Stimulated activated CD8-positive, alpha-beta memory T cell treated with anti-CD3 and anti-CD28 coated beads, Interleukin-7, amount 100 ng/mL, for 48 hours (primary cell): ENCODE measurements at places on chromosomes 2 and 18.

- no peak for DNase-seq
Measured at GRCh38 chr2:236659758-236660150, 90.1 kb downstream of the ACKR3 start.

DNA sequence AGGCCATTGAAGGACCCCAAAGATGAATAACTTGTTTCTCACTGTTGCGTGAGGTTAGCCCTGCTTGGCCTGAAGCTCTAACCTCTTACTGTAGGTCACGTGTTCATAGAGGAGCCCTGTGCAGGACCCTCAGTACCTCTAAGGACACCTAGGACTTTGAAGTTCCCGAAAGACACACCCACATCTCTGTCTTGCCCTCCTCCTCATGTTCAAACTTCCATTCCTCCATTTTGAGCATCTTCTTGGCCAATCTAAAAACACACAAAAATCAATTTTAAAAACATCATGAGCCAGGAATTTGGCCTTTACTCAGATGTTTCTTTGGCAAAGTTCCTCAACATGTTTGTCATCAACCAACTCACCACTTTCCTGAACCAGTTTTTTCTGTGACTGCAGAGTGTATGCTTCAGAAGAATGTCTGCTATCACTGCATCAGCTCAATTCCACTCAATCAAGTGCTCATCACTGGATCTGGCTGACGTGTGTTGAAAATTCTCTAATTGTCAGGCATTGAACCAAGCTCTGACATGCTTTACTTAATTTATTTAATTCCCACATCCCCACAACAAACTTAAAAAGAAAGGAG lies 101.6 kb downstream of the AP1S3 start:
- no peak for DNase-seq

DNA sequence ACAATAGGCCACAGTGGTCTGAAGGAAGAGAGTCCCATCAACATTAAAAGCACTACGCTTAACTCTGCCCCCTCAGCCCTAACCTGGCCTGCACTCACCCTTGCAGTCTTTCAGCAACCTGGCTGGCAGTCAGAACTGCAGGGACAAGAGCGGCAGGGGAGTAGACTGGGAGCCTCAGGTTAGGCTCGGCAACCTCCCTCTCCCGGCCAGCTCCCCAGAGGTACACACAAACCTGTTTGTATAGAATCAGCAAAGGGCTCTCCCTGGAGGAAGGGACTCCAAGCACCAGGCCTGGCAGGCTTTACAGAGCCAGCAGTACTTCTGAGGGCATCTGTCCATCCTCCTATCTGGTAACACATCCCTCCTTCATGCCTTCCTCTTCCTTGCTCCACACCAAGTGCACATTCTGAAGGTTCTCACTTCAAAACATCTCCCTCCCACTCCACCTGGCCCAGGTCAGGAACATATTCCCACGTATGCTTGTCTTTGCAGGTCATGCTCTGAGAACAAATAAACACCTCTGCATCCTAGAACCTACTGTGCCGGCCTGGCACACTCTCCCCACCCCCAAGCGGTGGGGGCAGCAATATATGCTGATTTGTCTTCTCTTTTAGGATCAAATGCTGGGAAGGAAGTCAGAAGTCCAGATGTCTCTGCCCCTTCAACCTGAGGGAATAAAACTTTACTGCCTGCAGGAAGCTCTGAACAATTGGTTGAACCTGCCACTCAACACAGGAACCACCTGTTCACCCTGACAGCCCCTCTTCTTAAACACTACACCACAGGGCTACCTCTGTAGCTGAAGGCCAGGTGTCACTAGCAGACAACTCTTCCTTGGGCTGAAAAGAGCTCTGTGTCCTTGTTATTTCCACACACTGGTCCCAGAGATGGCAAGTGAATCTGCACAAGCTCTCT lies 12.6 kb upstream of the SFXN5 start:
- DNase-seq = no peak

DNA sequence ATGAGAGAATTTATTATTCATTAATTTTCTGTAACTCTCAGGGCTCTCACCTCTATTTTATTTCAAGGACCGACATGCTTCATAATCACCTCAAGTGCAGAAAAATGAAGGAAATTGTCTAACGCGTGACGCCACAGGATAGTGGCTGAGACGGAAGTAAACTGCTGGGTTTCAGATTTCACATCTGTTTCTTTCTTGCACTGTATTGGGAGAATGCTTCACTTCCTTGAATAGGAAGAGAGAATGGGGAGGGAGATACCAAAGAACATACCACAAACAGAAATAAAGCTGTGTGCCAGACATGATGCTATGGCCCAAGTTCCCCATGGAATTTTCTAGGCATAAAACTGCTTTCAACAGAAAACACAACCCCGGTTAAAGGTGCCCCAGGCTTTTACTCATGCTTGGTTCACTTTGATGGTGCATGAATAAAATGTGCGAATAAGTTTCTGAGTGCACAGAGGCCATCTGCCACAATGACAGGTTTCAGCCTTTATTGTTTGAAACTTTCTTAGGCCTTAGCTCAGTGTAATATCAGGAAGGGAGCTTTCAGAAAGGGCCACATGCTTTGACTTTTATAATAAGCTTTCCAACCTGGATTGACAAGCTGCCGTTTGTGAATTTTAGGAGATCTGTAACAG lies 1116.4 kb downstream of the SOCS6 start:
- DNase-seq = no peak

GRCh38 chr2:181848261-181848886 lies 43.2 kb upstream of the ITPRID2 start:
- no peak for DNase-seq

- no peak for DNase-seq
Measured at GRCh38 chr2:208285853-208286252, 19.8 kb downstream of the PIKFYVE start.

DNA sequence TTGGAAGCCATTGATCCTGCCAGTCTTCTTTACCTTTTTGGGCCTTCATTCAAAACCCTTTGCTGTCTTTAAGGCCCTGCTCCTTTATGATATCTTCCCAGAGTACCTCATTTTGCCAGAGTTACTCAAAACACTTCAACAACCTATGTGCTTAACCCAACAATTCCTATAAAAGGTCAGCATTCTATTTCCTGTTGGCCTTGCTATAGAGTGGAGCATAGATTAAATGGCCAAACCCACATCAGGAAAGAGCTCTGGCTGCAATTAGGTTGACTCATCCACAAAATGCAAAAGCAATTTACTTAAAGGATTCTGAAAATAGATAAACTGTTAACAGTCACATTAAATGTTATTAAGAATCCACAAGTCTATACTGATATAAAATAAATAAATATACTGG lies 21.2 kb downstream of the MRPL33 start:
- no peak for DNase-seq

DNA sequence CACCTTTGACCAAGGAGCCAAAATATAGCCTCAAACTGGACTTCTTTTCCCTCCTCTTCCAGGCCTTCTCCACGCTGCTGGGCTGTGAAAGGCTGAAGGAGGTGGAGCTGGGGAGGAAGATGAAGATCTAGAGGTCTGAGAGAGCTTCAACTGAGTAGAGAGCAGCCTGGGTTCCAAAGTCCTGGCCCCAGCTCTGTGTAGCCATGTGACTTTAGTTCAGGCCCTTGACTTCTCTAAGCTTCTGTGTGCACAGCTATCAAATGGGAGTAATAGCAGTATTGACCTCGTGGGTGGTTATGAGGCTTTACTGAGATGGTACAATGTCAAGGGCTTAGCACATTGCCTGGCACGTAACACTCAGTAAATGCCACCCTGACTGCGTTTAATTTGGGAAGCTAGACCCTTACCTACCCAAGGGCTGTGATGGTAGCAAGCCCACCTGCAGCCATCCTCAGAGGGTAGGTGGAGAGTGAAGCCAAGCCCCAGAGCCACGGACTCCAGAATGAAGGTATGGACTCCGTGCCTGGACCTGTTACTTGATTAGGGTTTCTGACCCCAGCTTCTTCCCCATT lies 38.4 kb downstream of the SERTAD2 start:
- DNase-seq = no peak
